ENCODE measurements at places on chromosomes 6 and 20. TPM values are rescaled to one million over a fixed set of nuclear protein-coding genes. Genes with fewer than 3 reads are reported as not detected.
A peak's percentile ranks its signal among the peaks of the same experiment; 100 is the strongest.

GRCh38 chr20:18001131-18001921, 32.5 kb downstream of the MGME1 start:
- H3K36me3 ChIP-seq = no peaks in the 10 kb centered on the region
- H3K27ac ChIP-seq = no peak overlapping the region
- H3K4me1 ChIP-seq = peaks cover 12% of the 10 kb centered on the region
- no peaks in the 10 kb centered on the region for H3K27me3 ChIP-seq

GRCh38 chr6:65818576-65818975, 111.5 kb upstream of the EYS start:
- no peak overlapping the region for H3K27ac ChIP-seq
- no peaks in the 10 kb centered on the region for H3K36me3 ChIP-seq
- no peak overlapping the region for H3K4me3 ChIP-seq
- no peaks in the 10 kb centered on the region for H3K27me3 ChIP-seq
- no peaks in the 10 kb centered on the region for H3K4me1 ChIP-seq

DNA sequence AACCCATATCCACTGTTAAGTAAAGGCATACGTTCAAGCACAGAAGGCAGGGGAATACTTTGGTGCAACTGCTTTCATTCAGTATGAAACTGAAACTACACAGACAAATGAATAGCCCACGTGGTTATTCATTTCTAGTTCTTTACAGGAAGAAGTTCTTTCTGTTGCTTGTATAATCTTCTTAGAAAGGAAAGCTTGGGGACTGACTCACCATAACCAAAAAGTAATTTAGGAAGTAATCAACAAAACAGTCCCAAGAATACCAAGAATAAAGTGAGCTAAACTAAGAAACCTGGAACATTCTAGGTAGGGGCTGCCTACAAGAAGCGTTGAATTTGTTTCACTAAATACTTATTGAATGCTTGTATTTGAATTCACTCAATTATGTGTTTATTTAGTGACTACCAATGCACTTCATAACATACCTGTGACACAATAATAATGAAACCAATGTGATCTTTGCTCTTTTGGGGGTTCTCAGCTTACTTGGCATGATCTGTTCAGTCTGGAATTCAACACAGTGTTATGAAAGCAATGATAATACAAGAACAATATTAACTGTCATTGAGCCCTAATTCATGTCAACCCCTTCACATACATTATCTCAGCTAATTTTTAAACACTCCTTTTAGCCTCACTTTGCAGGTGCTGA, 25.1 kb upstream of the KIAA0408 start:
- H3K36me3 ChIP-seq = no peaks in the 10 kb centered on the region
- H3K27ac ChIP-seq = peak overlapping the region; percentile 23
- peak; percentile 48 for DNase-seq
- H3K27me3 ChIP-seq = no peaks in the 10 kb centered on the region
- no peaks in the 10 kb centered on the region for H3K4me1 ChIP-seq

- H3K36me3 ChIP-seq = no peaks in the 10 kb centered on the region
- H3K4me3 ChIP-seq = no peak overlapping the region
- H3K4me1 ChIP-seq = no peaks in the 10 kb centered on the region
- H3K27me3 ChIP-seq = peaks cover 4% of the 10 kb centered on the region
- no peak for DNase-seq
- no peak overlapping the region for H3K27ac ChIP-seq
Observed at GRCh38 chr6:43950051-43950605, 177.1 kb downstream of the MRPL14 start.

DNA sequence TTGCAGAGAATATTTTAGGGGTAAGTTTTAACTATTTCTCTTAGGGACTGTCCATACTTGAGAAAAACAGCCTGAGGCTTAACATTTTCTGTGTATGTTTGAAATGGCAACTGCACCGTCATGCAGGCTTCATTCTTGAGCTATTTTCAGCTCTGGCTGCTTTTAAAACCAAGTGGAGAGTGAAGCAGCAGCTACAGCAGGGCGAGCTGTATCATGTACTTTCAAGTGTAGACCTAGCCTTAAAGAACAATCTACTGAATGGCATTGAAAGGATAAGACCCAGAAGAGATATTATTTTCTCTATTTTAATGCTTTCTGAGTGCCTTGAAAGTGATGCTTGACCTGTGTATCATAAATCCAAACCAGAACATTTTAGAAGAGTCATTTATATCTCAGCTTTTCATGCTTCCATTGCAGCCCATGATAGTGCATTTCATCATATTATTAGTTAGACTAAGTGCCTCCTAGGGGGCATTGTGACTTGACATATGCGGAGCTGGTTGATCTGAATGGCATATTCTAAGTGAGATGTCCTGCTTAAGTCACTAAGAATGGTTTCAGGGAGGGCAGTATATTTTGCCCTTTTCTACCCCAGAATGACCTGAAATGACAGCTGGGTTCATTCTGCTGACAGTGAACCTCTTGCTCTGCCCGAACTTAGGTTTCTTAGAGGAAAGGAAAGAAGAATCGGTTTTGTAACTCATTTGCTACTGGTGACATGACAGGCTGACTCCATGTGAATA, 85.3 kb downstream of the NKAIN2 start:
- H3K36me3 ChIP-seq = no peaks in the 10 kb centered on the region
- no peak overlapping the region for H3K4me3 ChIP-seq
- DNase-seq = no peak
- H3K27ac ChIP-seq = no peak overlapping the region

- no peaks in the 10 kb centered on the region for H3K4me1 ChIP-seq
- H3K27me3 ChIP-seq = peaks cover 2% of the 10 kb centered on the region
- no peak overlapping the region for H3K27ac ChIP-seq
- H3K4me3 ChIP-seq = no peak overlapping the region
Observed at GRCh38 chr6:51996296-51996947, 91.0 kb downstream of the PKHD1 start.

- H3K4me1 ChIP-seq = no peaks in the 10 kb centered on the region
- no peak overlapping the region for H3K27ac ChIP-seq
- DNase-seq = no peak
- no peaks in the 10 kb centered on the region for H3K36me3 ChIP-seq
- no peaks in the 10 kb centered on the region for H3K27me3 ChIP-seq
Observed at GRCh38 chr6:153047386-153047785, 44.9 kb upstream of the MTRF1L start.

DNA sequence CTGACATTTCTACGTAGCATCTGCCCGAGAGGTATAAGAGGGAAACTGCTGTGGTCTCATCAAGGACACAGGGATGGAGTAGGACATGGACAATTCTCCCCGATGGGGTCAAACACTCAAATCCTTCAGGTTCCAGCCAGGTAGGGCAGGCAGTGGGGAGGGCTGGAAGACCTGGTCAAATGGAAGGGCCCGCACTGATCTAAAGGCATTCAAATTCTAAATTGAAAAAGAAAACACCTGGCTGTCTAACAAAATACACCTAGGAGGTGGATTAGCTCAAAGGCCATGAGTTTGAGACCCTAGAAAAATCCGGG, 8.2 kb downstream of the DUSP15 start:
- no peaks in the 10 kb centered on the region for H3K36me3 ChIP-seq
- H3K4me1 ChIP-seq = peaks cover 25% of the 10 kb centered on the region
- H3K27me3 ChIP-seq = peaks cover 17% of the 10 kb centered on the region
- no peak overlapping the region for H3K27ac ChIP-seq
- no peak overlapping the region for H3K4me3 ChIP-seq

DNA sequence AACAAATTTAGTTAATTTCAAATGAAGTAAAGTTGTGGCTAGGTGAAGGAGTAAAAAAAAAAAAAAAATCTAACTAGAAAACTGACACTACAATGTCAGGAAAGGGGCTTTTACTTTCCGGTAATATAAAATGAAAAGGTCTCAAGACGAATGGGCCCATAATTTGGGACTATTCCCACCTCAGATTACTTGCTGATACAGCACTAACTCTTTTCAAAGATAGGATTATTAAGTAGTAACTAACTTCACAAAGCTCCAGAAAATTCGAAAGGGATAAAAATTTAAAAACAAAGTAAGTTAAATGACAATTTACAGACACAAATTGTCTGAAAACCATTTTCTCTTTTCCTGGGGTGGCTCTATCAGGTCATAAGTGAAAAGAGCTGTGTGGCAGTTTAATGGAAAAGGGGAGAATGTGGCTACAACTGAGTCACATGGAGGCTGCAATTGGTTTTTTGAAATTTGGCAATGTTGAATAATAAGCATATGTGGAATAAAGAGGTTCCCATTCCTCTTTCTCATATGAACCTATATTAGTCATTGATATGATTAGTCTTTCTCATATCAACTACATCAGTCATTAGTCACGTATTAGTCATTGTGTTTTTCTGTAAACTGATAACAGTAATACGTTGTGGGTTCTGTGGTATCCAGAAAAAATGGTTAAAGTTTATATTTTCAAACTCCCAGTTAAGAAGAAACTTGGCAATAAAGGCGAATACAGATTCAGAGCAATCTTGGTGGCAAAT, 78.0 kb downstream of the RWDD2A start:
- H3K4me1 ChIP-seq = no peaks in the 10 kb centered on the region
- no peaks in the 10 kb centered on the region for H3K36me3 ChIP-seq
- H3K4me3 ChIP-seq = no peak overlapping the region
- H3K27me3 ChIP-seq = no peaks in the 10 kb centered on the region

- no peak for DNase-seq
- no peak overlapping the region for H3K4me3 ChIP-seq
- no peaks in the 10 kb centered on the region for H3K4me1 ChIP-seq
- no peaks in the 10 kb centered on the region for H3K27me3 ChIP-seq
- no peaks in the 10 kb centered on the region for H3K36me3 ChIP-seq
- H3K27ac ChIP-seq = no peak overlapping the region
Observed at GRCh38 chr6:38305995-38306681, 333.6 kb downstream of the BTBD9 start.

DNA sequence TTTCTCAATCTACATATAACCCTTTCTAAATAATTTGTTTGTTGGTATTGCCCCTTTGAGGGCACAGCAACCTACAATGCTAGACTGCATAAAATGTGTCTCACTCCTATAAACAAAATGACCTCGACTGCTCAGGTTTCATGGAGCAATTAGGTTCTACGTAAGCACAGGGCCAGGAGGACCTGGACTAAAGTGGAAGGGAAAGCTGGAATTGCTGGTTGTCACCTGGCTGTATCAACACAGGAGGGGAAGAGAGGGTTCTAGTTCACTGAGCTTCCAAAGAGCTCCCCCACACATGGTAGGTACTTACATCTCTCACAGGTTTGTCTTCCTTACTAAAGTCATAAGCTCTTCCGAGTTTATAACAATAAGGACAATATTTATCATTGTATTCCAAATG, 51.0 kb downstream of the NCOA6 start:
- no peaks in the 10 kb centered on the region for H3K4me1 ChIP-seq
- no peak for DNase-seq
- no peak overlapping the region for H3K4me3 ChIP-seq
- no peaks in the 10 kb centered on the region for H3K27me3 ChIP-seq
- H3K36me3 ChIP-seq = peaks cover 36% of the 10 kb centered on the region

GRCh38 chr6:148906386-148906785, 159.6 kb downstream of the UST start:
- no peak overlapping the region for H3K4me3 ChIP-seq
- no peaks in the 10 kb centered on the region for H3K4me1 ChIP-seq
- no peaks in the 10 kb centered on the region for H3K36me3 ChIP-seq
- DNase-seq = no peak

- H3K27me3 ChIP-seq = peaks cover 10% of the 10 kb centered on the region
- DNase-seq = no peak
- H3K4me1 ChIP-seq = peaks cover 12% of the 10 kb centered on the region
- H3K4me3 ChIP-seq = peak overlapping the region; percentile 55
Observed at GRCh38 chr6:87408721-87409155, 966 bp downstream of the CFAP206 start.

DNA sequence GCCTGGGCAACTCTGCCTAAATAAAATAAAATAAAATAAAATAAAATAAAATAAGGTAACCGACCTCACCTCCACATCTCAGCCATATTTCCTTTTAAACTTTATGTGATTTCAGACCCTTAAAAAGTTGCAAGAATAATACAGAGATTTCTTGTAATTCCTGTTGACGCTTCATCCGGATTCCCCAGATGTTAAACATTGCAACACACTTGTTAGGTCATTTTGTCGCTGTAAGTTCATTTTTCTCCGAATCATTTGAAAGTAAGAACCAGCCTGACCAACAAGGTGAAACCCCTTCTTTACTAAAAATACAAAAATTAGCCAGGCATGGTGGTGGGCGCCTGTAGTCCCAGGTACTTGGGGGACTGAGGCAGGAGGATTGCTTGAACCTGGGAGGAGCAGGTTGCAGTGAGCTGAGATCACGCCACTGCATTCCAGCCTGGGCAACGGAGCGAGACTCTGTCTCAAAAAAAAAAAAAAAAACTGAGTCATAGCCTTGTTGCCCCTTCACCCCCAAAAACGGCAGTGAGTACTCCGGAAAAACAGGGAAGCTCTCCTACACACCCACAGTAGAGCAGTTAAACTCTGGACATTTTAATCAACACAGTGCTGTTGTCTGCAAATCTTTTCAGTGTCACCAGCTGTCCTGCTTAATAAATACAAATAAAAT, 5.9 kb downstream of the PYGB start:
- H3K36me3 ChIP-seq = no peaks in the 10 kb centered on the region
- H3K27ac ChIP-seq = no peak overlapping the region
- DNase-seq = no peak
- no peaks in the 10 kb centered on the region for H3K27me3 ChIP-seq
- H3K4me1 ChIP-seq = peaks cover 7% of the 10 kb centered on the region

- H3K4me3 ChIP-seq = no peak overlapping the region
- no peaks in the 10 kb centered on the region for H3K36me3 ChIP-seq
- H3K4me1 ChIP-seq = no peaks in the 10 kb centered on the region
- DNase-seq = no peak
Observed at GRCh38 chr6:98648211-98648914, 186.0 kb upstream of the POU3F2 start.

GRCh38 chr6:167141667-167142432, 15.9 kb downstream of the GPR31 start:
- H3K36me3 ChIP-seq = no peaks in the 10 kb centered on the region
- H3K4me3 ChIP-seq = no peak overlapping the region
- H3K27ac ChIP-seq = no peak overlapping the region
- H3K4me1 ChIP-seq = peaks cover 23% of the 10 kb centered on the region
- no peaks in the 10 kb centered on the region for H3K27me3 ChIP-seq

DNA sequence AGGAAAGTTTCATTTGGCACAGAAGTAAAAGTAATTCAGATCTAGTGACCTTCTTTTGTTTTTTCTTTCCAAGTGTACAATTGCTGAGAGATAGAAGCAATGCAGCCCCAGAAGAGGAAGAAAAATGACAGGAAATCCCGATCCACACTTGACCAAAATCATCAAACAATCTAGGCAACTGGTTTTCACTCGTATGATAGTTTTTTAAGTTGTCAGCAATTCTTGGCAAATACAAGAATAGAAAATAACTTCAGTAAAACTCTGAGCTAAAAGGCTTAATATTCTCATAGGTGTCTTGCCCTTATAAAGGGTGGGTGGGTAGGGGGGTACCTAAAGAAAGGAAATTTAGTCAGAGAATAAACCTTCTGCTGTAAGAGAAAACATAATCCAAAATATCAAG, 36.0 kb downstream of the SESN1 start:
- peaks cover 13% of the 10 kb centered on the region for H3K4me1 ChIP-seq
- DNase-seq = no peak
- no peak overlapping the region for H3K4me3 ChIP-seq
- no peaks in the 10 kb centered on the region for H3K36me3 ChIP-seq
- peak overlapping the region; percentile 85 for H3K27ac ChIP-seq
- no peaks in the 10 kb centered on the region for H3K27me3 ChIP-seq

- H3K27me3 ChIP-seq = no peaks in the 10 kb centered on the region
- H3K27ac ChIP-seq = no peak overlapping the region
- H3K4me1 ChIP-seq = peaks cover 7% of the 10 kb centered on the region
- DNase-seq = no peak
- H3K4me3 ChIP-seq = no peak overlapping the region
Observed at GRCh38 chr6:42359021-42359420, 92.7 kb downstream of the TRERF1 start.

The TUBB2B gene
- total RNA-seq = 0.75 TPM

The CST2 gene
- total RNA-seq = not detected

The HTR1B gene
- not detected for total RNA-seq

The VWA7 gene
- 3.2 TPM for total RNA-seq

The RAET1L gene
- not detected for total RNA-seq

The TRAPPC3L gene
- not detected for total RNA-seq

The ENPP4 gene
- 25.0 TPM for total RNA-seq

The CLIC5 gene
- total RNA-seq = 1.4 TPM

The APCDD1L gene
- total RNA-seq = not detected
